ENCODE measurements at places on chromosomes 6 and 20.

GRCh38 chr6:148524976-148525375, 182.3 kb downstream of the SASH1 start:
- DNase-seq: no peak

- no peak for DNase-seq
Measured at GRCh38 chr6:35034411-35035191, 106.5 kb downstream of the TCP11 start.

- DNase-seq: no peak
Measured at GRCh38 chr6:81547149-81547548, 205.3 kb downstream of the TENT5A start.

DNA sequence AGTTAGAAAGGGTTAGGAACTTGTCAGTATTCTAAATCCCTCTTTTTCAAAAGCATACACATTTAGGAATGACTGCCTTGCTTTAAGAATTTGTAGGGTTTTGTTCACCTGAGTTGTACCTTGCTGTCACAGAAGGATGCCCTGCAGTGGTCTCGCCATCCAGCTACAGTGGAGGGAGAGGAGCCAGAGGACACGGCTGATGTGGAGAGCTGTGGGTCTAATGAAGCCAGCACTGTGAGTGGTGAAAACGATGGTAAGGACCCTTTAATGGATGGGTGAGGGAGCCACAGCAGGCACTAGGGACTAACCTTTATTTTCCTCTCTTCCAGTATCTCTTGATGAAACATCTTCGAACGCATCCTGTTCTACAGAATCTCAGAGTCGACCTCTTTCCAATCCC, 69.9 kb downstream of the ASXL1 start:
- peak; percentile 22 for DNase-seq

DNA sequence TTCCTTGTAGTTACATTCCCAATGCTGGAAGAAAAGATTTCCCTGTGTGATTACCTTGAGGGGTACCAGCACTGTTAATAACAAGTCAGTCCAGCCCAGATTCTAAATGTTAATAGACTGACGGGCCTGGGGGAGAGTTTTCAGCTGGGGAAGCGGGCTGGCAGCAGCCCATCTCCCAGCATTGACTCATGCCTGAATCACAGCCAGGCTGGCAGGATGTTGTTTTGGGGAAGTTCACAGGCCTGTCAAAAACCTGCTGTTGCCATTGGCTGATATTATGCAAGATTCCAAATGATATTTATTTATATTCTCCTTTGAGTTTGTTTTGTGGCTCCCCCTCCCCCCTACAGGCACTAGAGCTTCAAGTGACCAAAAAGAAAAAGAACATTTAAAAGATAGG, 213.9 kb upstream of the CNR1 start:
- no peak for DNase-seq

- no peak for DNase-seq
Measured at GRCh38 chr20:24461848-24462247, 7.6 kb upstream of the SYNDIG1 start.

DNA sequence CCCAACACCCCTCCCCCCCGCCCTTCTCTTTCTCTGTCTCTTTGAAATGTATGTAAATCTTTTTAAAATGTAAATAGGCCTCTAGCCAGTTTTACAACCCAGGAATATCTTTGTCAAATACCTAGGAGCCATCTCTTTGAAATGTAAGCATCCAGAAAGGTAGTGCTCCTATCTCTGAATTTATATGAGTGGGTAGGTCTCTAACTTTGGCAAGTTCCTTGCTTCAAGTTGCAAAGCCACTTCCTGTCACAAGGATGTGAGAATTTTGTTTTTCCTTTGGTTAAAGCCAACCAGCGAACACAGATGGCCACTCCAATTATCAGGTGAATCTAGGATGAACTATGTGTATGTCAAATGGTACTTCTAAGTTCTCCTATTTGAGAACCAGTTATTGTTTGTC, 6.2 kb upstream of the DEFB132 start:
- no peak for DNase-seq

DNA sequence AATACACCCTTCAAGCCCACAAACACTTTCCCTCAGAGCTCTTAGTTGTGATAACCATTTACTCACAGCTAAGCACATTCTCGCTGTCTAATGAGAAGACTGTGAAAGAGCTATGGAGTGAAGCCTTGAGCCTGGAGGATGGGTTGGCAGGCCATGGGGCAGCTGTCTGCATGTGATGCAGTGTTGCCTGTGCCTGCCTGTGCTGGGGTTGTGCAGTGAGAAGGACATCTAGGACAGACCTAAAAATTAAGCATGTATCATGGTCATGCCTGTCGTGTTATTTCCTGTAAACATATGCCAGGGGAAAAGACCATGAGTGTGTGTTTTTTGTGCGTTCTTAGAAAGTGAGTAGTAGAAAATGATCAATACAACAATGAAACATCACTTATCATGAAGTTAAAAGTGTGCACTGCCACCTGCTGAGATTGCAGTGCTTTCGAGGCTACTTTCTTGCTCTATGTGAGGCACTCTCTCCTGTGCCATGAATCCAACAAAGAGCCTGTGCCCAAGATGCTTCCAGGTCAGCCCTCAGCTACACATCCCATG, 8.1 kb upstream of the ZC3H12D start:
- DNase-seq: no peak

- no peak for DNase-seq
Measured at GRCh38 chr20:33909331-33909921, 84.3 kb upstream of the RALY start.

DNA sequence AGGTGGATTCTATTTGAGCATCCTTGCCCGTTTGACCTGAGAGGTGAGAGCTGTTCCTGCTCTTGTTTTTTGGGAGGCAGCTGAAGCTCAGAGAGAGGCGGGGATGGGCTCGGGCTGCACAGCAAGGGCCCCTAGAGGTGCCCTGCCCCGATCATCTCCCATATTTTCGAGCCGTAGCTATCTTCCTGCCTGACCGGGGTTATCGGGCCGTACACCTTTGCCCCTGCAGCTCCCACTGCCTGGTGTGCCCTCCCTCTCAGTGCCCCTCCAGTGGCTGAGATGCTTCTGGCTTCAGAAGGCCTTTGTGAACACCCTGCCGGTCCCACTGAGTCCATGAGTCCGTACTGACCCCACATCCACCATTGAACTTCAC, 6.7 kb downstream of the SRC start:
- no peak for DNase-seq

DNA sequence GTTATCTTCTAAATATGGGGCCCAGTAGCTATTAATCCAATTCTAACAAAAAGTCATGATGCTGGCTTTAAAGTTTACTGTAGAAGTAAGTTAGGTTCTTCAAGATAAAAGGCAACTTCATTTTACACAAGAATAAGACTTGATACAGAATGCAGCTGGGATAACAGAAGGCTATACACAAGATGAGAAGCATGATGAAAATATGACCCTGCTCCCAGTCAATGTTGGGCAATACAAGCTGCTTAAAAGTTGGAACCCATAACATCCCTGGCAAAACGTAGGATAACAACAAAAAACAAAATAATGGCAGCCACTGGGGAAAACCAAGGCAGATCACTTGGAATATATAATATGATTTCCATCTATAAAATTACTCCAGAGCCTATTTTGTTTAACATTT, 87.6 kb upstream of the RSPO3 start:
- no peak for DNase-seq

GRCh38 chr6:28896505-28897368, 27.0 kb downstream of the TRIM27 start:
- peak; percentile 70 for DNase-seq

DNA sequence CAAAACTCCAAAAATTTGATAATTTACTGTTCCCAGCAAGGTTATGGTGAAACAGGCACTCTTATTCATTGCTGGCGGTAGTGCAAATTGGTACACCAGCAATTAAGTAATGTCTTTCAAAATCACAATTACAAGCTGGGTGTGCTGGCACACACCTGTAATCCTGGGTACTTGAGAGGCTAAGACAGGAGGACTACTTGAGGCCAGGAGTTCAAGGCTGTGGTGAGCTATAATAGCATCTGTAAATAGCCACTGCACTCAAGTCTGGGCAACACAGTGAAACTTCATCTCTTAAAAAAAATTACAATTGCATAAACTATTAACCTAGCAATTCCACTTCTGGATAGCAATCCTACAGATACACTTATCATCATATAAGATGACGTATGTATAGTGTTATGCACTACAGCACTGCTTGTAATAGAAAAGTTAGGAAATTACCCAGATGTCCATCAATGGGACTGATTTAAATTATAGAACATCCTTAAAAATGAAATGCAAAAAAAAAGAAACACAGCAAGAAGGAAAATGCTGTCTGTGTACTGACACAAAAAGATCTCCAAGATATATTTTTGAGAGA, 31.4 kb downstream of the NCOA6 start:
- DNase-seq: no peak

GRCh38 chr20:46209930-46210671, 92.0 kb downstream of the CD40 start:
- DNase-seq: peak; percentile 35

DNA sequence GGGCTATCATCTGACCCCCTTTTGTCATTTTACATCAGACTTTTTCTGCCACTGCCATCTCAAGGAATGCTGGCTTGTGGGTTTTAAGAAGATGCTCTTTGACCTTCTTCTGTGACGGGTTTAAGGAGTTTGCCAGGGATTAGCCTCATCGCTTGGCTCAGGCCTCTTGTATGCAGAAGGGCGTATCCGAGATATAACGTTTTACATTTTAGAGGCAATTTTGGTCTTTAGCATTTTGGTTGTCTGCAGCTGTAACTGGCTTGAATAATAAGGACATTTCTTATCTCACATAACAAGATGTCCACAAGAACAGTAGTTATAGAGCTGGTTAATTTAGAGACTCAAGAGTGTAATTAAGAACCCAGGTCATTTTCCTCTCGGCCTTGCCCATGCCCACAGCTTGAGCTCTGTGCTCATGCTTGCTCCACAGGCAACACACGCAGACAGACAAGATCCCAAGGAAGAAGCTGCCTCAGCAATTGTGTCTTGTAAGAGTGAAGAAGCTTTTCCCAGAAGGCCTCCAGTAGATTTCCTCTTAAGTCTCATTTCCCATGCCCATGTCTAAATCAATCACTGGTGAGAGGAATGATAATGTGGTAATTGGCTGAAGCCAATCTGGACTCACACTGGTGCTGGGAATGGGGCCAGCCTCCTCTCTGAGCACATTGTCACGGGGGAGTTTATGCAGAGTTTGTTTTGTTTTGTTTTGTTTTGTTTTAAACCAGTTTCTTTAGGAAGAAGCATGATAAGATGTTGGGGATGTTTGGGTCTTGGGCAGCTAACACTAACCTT, 36.8 kb downstream of the PTCHD4 start:
- DNase-seq: no peak

- DNase-seq: no peak
Measured at GRCh38 chr6:13025893-13026499, 302.3 kb downstream of the TBC1D7 start.

DNA sequence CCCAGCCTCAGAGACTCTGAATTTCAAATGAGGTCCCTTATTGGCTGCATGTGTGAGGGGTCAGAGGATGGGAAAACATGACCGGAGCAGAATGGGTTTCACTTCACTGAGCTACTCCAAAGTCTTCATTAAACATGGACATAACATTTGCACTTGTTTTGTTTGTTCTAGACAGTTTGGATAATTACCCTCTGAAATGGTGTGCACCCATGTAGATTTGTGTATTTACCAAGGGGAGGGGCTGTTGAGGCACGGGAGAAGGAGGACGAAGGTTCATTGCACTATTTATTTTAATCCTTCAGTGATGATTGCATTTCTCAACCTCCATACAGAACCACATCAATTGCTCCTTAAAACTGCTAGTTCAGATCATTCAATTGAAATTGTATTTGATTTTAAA, 364.2 kb downstream of the TFAP2B start:
- no peak for DNase-seq

DNA sequence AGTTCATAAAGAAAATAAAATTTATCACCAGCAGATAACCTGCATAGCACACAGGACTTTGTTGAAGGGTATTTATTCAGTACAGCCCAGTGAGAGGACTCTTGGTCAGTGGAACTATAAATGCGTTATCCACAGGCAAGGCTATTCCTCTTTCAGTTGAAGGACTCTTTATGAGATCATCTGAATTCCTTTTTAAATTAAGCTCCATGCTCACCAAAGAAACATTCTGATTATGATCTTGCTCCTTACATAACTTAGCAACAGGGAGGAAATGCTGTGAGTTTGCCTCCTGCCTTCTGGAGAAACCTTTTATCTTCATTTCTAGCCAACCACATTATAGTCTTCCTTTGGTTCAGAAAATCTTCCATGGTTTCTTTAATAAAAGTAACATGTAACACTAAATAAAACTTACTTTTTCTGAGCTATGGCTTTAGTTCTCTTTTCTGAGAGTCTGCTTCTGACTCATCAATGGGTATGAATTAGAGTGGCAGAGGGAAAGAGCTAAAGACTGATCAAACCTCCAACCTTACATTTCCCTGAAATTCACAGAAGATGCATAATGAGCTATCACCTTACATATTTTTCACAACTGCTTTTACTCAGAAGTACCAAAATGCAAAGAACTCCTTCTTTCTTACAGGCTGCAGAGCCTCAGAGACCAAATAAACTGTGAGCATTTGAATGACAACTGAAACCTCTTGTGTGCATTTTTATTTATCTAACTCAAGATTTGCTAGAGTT, 267.2 kb downstream of the ADGRG6 start:
- no peak for DNase-seq

- no peak for DNase-seq
Measured at GRCh38 chr6:132395015-132395597, 6.2 kb downstream of the MOXD1 start.

DNA sequence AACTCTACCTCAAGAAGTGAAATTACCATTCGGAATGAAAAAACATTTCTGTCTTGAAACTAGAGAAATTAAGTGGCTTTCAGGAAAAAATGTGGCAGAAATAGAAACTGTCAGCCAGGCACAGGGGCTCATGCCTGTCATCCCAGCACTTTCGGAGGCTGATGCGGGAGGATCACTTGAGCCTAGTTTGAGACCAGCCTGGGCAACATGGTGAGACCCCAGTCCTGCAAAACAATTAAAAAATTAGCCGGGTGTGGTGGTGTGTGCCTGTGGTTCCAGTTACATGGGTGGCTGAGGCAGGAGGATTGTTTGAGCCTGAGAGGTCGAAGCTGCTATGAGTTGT, 7.1 kb upstream of the TMEM181 start:
- DNase-seq: no peak
